ENCODE measurements at places on chromosomes 7 and 10.

- no peak for DNase-seq
Measured at GRCh38 chr7:55150166-55150565, 131.3 kb downstream of the EGFR start.

DNA sequence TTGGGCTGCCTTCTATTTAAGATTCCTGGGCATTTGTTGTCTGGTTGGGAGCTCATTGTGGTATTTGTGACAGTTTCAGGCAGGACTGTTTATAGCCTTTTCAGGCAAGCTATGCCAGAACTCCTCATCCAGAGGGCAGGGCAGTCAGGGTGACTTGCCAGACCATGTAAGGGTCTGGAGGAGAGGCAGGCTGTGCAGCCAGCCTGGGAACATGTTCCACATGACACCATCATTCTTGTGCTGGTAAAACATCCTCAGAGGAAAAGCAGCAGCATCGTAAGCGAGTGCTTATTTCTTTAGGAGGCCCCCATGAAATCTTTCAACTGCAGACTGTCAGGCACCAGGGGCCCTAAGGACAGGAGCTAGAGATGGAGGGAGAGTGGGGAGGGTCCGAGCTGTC, 44.0 kb upstream of the SORBS1 start:
- DNase-seq = no peak

DNA sequence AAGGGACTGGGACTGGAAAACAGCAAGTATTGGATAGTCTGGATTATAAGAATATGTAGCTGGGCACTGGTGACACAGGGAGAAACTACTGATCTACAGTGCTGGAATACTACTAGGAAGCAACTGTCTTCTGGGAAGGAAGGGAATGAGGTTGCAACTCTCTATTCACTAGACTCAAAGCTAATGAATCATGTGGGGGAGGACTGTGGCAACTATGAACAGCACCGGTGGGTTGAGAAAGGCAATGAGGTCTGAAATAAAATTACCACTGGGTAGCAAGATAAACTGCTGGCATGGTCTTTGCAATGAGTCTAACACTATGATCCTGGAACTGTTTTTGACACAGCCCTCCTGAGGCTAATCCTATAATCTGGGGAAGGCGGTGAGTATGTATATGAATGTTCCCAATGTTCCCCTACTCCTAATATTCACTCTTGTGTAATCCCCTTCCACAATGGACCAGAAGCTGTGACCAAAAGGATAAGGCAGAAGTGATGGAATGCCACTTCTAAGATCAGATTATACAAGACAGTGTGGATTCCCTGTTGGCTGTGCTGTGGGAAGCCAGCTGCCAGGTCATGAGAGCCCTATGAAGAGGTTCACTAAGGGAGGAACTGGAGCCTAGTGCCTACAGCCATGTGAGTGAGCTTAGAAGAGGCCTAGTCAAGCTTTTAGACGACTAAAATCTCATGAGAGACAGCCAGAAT, 101.3 kb upstream of the DNAJB12 start:
- DNase-seq = peak; percentile 40

DNA sequence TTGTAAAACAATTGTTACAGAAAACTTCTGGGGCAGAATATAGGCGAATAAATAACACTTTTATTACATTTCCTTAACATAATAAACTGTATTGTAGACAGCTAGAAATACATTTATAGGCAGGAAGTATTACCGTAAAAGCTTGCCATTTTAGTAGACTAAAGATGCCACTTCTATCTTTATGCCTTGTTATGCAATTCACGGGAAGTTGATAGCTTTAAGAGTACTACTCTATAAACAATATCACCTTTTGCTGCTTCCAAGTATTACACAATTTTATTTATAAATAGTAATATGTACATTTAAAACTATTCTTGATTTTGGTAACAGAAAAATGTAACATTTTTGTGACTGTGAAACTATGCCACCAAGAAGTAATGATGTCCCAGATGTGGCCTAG, 37.9 kb downstream of the PALS2 start:
- DNase-seq = no peak

- DNase-seq = peak; percentile 42
Measured at GRCh38 chr10:100327007-100327717, 2.9 kb downstream of the PKD2L1 start.

DNA sequence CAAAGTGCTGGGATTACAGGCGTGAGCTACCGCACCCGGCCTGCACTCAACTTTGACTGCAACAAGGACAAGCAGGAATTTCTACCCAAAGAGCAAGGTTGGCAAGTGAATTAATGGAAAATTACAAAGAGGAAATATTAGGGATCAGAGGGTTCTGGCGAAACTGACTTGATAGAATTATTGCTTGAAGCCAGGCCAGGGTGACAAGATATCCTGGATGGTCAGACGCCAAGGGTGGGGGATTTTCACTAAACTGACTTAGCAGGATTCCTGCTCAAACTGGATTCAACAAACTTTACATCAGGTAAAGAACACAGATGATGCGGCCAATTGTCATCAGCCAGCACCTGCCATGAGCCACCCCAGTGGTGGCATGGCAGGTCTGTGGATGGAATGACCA, 603.6 kb upstream of the MGMT start:
- no peak for DNase-seq

- DNase-seq = no peak
Measured at GRCh38 chr10:67770537-67770936, 67.5 kb downstream of the DNAJC12 start.

- no peak for DNase-seq
Measured at GRCh38 chr7:81256991-81257390, 338.1 kb upstream of the SEMA3C start.

DNA sequence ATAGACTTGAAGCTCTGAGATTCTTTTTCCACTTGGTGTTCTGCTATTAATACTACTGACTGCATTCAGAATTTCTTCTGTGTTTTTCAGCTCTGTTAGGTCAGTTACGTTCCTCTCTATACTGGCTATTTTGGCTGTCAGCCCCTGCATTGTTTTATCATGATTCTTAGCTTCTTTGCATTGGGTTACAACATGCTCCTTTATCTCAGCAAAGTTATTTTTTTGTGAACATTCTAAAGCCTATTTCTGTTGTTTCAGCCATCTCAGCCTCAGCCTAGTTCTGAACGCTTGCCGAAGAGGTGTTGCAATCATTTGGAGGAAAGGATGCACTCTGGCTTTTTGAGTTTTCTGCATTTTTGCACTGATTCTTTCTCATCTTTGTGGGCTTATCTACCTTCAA, 201.5 kb upstream of the GNAI1 start:
- no peak for DNase-seq

GRCh38 chr7:48316768-48317167, 145.5 kb downstream of the ABCA13 start:
- no peak for DNase-seq

GRCh38 chr7:113608782-113609181, 310.0 kb downstream of the PPP1R3A start:
- no peak for DNase-seq

DNA sequence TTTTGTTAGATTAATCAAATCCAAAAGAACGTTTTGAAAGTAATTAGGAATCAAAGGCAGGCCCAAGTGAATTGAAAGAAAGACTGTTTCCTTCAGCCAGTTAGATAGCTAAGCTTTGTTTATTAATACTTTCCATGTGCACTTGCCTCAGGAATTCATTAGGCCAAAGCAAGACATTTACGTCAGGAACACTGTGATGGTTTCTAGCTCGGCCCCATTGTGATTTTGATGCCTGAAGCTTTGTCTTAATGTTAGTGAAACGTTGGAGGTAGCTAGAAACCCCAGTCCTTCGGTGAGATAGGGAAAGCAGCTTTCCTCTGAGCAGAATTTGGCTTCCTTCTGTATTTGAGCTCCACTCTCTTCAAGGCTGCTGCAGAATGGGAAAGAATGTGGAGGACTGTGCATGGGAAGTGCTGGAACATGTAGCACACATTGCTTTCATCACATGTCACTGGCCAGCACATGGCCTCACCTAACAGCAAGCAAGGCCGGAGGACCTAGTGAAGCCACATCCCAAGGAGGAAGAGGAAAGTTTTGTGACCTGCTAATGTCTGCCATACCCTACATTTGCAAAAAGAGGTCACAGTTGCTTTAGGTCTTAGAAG, 64.1 kb downstream of the PCGF5 start:
- DNase-seq = no peak

- DNase-seq = no peak
Measured at GRCh38 chr7:81624650-81625631, 144.9 kb downstream of the HGF start.

- DNase-seq = no peak
Measured at GRCh38 chr10:123584419-123584775, 81.8 kb upstream of the GPR26 start.

GRCh38 chr10:51768886-51769465, 69.6 kb upstream of the CSTF2T start:
- no peak for DNase-seq

- DNase-seq = no peak
Measured at GRCh38 chr7:27297356-27297755, 54.8 kb downstream of the EVX1 start.

DNA sequence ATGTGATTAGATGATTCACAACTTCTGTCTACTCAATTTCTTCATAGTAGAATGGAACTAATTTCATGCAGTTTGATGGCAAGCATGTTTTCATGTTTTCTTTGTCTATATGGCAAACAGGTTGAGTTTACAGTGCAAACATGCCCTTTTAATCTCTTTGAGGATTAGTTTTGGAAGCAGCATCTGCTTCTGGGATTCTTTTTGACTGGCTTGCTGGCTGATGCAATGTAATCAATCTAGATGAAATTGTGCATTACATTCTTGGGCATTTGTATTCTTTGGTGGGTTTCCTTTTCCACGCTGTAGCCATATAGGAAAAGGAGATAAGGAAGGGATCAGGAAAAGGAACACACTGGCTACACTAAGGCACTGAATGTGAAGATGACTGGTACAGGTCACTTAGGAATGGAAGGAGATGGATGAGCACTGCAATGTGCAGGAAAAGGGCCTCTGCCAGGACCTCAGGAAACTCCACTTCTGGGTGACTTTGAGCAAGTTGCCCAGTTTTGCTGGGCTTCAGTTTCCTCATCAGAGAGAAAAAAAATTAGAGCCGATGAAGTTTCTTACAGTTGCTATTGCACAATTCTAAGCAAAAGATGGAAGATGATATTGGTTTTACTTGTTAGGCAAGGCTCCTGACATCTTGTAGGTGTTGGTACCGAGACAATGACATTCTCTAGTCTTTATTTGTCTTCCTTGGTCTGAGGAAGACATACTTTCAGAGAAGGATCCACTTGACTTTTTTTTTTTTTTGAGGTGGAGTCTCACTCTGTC, 269.1 kb downstream of the SUGCT start:
- DNase-seq = no peak

DNA sequence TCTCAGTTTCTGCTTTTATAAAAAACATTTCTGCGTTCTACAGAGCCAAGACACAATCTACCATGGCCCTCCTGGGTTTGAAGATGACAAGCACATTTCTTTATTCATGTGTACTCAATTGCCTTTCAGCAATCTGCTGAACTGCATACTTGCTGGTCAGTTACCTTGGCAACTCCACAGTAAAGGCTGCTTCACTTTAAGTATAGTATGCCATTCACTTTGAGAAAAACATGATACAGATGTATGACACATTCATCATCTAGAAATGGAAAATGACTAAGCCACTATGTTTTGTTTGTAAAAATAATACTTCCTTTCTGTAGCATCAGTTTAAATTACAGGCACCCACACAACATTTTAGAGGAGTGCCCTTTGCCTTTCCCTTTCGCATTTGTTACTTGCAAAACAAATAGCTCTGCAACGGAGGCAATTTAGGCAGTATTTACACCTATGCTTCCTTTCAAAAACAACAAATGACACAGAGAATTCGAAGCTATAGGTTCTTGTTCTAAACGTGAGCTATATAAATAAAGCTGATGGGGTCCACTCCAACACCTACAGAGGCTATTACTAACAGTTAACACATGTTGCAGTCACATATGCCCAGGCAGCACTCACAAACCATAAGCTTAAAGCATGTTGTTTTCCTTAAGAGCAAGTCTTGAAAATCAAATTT, 23.5 kb downstream of the SGCE start:
- DNase-seq = no peak

DNA sequence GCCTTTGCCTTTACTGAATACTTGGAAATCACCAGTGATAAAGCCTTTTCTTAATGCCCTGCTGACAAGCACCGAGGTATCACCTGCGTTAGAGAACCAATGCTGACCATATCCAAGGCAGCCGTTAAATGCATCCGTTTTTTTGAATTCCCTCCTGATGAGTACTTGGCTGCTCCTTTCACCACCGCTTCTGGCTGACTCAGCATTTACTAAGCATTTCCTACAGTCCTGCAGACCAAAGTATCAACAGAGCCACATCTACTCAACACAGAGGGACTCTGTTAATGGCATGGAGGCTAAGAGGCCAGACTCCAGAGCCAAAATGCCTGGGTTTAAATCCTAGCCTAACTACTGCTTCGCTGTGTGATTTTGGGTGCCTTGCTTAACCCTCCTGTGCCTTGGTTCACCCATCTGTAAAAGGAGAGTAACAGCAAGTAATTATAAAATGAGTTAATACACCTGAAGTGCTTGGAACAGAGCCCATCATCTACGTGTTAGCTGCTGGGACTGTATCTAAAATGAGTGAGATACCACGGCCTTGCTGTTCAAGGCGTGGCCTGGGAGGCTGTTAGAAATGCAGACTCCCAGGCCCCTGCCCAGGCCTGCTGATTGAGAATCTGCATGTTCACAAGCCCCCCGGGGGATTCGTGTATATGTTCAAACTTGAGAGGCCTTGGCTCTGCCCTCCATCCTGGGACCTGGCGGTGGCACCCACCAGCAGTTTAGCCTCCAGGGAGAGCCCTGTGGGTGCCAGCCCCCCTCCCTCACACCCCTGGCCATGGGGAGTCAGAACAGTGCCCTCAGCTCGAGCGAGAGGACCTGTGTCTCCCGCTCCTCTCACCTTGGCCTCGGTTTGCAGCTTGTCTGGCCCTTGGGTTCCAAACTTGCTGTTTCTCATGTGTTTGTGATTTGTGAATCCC, 30.8 kb upstream of the EFCAB10 start:
- no peak for DNase-seq

GRCh38 chr7:6436385-6436685, 11.4 kb downstream of the DAGLB start:
- peak; percentile 96 for DNase-seq

All from WERI-Rb-1 (cell line).